ENCODE measurements at places on chromosomes 2 and 18.

DNA sequence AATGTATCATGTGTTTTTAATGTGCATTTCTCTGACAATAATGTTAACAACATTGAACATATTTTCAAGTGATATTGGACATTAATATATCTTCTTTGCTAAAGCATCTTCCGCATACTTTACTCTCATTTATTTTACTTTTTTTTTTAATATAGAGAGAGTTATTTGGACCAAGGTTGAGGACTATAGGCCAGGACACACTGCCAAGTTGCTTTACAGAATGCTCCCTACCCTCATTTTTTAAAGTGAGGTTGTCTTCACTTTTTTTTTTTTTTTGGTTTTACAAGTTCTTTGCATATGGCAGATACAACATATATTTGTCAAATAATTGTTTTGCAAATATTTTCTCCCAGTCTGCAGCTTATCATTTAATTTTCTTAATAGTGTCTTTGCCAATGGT lies 201.8 kb downstream of the OSR1 start:
- DNase-seq: no peak

DNA sequence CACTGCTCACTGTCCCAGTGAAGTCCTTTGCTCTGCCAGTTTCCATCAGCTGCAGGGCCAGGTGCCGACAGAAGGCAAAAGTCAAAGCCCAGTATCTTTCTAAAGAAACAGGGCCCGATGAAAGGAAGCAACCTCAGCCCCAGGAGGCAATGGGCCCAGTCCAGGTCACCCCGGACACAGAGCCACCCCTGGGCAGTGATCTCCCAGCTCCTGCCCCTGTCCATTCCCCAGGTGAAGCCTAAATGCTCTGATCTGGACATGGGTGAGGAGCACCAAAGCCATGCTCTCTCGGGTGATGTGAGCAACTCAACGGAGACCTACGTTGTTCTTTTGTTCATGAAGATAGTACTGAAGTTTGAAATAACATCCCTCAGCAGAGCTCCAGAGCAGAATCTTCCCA lies 61.6 kb downstream of the HDAC4 start:
- no peak for DNase-seq

- no peak for DNase-seq
Observed at GRCh38 chr2:236254001-236254400, 10.2 kb downstream of the ASB18 start.

GRCh38 chr2:67646714-67647333 lies 249.7 kb downstream of the ETAA1 start:
- no peak for DNase-seq

- DNase-seq: no peak
Observed at GRCh38 chr18:69128978-69129377, 271.7 kb upstream of the DOK6 start.

GRCh38 chr2:238287737-238288649 lies at the start of gene PER2:
Gene PER2 (minus strand): TSS chr2:238288610. CDS start chr2:238277936, 10,674 bp downstream.
- peak; percentile 60 for DNase-seq

GRCh38 chr18:28582724-28583123 lies 405.8 kb upstream of the CDH2 start:
- DNase-seq: no peak

- DNase-seq: no peak
Observed at GRCh38 chr2:208978946-208979345, 444.9 kb upstream of the MAP2 start.

GRCh38 chr2:6301426-6301825 lies 564.3 kb downstream of the CMPK2 start:
- no peak for DNase-seq

DNA sequence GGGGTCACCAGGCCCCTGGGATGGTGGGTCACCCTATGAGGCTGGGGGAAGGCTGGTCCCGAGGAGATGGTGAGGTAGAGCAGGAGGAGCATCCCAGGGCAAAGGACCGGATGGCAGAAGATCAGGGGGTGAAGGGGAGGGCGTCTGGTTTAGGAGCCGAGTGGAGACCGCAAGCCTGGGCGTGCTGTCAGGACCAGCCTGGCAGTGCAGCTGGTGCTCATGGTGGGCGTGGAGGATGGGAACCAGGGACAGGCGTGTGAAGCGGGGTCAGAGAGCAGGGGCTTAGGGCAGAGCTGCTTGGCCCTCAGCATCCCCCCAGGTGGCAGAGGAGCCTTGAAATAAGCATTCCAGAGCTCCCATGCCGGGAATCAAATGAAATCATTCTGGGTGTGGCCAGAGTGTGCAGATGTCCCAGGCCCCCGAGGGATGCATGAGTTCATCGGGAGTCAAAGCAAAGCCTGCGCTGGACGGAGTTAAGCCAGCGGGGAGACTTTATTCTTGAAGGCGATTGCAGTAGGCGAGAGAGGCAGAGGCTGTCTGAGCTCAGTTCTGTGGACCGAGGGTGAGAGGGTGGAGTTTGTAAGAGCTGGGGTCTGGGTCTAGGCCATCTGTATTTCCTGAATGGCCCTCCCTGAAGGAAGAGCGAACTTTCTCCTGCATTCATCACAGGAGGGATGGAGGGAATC lies 33.1 kb upstream of the MBP start:
- DNase-seq: no peak

DNA sequence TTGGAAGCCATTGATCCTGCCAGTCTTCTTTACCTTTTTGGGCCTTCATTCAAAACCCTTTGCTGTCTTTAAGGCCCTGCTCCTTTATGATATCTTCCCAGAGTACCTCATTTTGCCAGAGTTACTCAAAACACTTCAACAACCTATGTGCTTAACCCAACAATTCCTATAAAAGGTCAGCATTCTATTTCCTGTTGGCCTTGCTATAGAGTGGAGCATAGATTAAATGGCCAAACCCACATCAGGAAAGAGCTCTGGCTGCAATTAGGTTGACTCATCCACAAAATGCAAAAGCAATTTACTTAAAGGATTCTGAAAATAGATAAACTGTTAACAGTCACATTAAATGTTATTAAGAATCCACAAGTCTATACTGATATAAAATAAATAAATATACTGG lies 21.2 kb downstream of the MRPL33 start:
- DNase-seq: no peak

DNA sequence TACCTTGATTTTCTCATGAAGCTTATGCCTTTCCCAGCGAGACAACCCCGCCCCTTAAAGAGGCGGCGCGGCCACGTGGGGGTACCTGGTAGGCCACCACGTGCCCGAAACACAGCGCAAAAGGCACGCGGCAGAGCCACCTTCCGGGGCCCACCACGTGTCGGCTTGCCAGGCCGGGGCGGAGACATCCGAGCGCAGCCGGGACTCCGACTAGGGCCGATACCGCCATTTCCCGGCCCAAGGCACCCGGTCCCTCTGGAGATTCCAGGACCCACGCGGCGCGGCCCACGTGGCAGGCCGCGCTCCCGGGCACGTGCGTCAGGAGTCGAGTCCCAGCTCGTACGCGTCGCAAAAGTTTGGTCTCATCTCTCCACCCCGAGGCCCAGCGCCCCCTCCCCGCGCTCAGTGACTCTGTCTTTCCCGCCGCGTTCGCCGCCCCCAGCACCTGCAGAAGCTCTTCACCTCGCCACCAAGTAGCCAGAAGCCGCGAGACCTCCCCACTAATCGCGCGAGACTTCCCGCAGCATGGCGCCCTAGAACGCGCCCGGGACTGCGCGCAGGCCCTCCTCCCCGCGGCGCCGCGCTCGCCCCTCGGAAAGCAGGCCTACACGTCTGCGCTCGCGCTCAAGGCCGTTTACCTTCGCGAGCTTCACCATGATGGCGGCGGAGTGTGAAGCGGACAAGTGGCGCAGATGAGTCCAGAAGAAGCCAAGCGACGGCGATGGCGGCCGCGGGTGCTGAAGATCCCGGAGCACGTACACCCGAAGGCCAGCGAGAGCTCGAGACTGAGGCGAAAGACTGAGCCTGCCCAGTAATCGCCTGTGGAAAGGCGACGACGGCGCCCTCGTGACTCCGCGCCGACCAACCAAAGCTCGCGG lies at the start of gene NCL:
Gene NCL (minus strand): TSS at position 787 of the 878 bp plus-strand sequence. CDS start 131 bp downstream, at position 656.
- peak; percentile 92 for DNase-seq

- DNase-seq: no peak
Observed at GRCh38 chr2:230668184-230668938, 44.3 kb upstream of the CAB39 start.

DNA sequence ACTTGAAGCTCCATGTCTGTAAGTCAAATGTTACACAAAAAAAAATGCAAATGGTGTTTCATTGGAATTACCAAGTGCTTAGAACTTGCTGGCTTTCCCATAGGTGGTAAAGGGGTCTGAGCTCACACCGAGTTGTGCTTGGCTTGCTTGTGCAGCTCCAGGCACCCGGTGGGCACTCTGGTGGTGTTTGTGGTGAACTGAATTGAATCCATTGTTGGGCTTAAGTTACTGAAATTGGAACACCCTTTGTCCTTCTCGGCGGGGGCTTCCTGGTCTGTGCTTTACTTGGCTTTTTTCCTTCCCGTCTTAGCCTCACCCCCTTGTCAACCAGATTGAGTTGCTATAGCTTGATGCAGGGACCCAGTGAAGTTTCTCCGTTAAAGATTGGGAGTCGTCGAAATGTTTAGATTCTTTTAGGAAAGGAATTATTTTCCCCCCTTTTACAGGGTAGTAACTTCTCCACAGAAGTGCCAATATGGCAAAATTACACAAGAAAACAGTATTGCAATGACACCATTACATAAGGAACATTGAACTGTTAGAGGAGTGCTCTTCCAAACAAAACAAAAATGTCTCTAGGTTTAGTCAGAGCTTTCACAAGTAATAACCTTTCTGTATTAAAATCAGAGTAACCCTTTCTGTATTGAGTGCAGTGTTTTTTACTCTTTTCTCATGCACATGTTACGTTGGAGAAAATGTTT lies 97.9 kb upstream of the IL1R2 start:
- DNase-seq: no peak

GRCh38 chr2:201984800-201985525 lies 48.7 kb upstream of the FZD7 start:
- DNase-seq: no peak

DNA sequence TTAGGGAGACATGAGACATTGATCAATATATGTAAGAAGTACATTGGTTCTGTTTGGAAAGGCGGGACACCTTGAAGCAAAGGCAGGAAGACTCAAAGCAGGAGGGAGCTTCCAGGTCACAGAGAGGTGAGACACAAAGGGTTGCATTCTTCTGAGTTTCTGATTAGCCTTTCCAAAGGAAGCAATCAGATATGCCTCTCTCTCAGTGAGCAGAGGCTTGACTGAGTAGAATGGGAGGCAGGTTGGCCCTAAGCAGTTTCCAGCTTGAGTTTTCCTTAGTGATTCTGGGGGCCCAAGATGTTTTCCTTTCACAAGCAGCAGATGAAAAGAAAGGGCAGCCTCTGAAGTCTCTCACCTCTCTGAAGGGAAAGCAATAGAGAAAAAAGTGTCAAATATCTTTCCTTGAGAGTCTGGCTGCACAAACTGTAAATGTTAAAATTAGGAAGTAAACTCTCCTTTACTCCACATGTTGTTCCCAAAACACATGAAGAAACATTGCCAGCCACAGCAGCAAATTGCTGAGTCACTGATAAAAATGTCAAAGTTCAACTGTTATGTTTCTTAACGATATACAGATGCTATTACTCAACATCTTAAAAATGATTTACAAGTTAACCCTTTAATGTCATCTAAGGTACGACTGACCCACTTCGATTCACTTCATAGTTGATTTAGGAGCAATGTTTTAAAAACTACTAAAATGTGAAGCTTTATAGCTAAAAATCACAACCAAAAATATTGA lies 40.3 kb downstream of the CYB5A start:
- DNase-seq: no peak

DNA sequence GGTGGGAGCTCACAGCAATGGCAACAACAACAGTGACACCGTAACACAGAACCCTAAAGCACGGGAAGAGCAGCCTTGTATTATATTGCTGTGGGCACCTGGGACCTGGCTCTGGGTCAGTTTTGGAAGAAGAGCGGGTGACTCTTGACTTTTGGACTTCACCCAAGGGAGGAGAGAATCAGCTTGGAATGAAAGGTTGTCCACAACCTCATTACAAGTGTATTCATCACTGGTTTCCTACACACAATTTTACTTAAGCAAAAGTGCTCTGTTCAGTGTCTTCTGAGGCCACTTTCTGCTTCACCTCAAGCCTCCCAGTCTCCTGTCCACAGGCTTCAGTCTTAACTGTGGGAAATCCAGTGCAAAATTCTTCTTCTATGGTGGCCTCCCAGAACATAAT lies 263.8 kb downstream of the KCNE4 start:
- no peak for DNase-seq

DNA sequence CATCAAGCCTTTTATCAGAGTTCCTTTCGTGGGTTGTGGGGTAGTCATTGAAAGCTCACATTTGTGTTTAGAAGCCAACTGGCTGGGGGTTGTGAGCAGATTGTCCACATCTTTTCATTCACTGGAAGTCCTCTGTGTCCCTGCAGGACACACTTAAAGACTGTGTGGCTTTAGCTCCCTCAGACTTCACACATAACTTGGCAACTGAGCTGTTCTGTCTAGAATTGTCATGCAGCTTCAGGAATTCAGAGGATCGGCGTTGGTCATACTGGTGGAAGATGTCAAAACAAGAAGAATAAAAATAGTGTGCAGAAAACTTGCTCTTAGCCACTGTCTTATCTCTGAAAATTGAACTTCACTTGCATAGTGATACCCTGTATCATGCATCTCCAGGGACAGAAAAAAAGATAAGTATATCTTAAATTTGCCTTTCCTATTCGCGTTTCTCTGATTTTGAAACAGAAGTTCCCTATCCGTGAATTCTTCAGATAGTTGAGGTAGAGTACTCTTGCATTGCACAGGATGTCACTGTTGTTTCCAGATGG lies 49.6 kb downstream of the TRAPPC12 start:
- no peak for DNase-seq

DNA sequence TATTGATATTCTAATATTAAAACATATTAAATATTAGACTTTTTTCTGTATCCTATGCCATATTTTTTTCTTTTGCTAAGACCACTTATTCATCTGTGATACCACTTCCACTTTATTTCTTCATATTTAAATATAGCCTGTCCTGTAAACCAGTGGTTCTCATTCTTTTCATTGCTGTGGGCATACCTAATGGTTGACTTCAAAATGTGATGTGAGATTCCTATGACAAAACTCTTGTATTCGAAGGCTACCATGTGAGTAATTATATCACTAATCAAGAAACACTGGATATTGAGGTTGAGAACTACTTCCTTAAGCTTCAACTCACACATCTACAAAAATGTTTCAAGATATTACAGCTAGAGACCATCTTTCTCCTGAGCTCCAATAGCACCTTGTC lies 3.6 kb downstream of the SCRN3 start:
- DNase-seq: no peak

DNA sequence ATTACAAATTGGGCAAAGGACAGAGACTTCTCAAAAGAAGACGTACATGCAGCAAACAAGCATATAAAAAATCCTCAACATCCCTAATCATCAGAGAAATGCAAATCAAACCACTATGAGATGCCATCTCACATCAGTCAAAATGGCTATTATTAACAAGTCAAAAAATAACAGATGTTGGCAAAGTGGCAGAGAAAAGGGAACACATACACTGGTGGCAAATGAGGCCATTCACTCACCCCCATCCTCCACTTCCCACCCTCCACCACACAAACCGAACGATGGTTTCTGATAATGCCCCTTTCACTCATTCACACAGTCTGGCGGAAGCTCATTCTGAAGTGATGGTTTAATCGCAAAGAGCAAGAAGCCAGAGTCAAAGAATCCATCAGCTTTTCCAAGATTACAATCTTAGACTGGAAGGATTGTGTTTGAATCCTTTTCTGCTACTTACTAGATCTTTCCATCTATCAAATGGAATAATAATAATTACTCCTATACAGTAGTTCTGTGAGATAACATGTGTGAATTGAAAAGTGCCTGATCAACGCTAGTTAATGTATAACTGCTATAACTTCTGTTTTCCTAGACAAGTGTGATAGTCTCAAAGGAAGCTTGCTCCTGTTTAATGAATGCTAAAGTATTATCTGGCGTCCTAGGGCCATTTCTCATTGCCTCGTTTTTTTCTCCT lies 16.9 kb upstream of the CD28 start:
- DNase-seq: no peak
